Smooth muscle cell of trachea (primary cell): ENCODE measurements at places on chromosomes 2 and 18. TPM values are rescaled to one million over a fixed set of nuclear protein-coding genes. Genes with fewer than 3 reads are reported as not detected.

Gene IL36RN
- total RNA-seq = not detected in 2 replicates

Gene HOXD11
- total RNA-seq = not detected in 2 replicates

Gene MCFD2
- total RNA-seq = 129 and 157 TPM in 2 replicates

Gene NRBP1
- total RNA-seq = 98.9 and 122 TPM in 2 replicates

Gene SIX3
- total RNA-seq = not detected in 2 replicates

Gene GLI2
- total RNA-seq = 3.2 and 13.1 TPM in 2 replicates

Gene DCDC2C
- not detected in 2 replicates for total RNA-seq

Gene ELOA2
- not detected in 2 replicates for total RNA-seq

Gene SIX2
- total RNA-seq = 0.17 TPM in 1 of 2 replicates, not detected in the other

Gene PLEKHH2
- total RNA-seq = 2.5 and 5.7 TPM in 2 replicates

Gene VSNL1
- total RNA-seq = 0.29 and 0.99 TPM in 2 replicates

Gene COLEC11
- 0.44 TPM in 1 of 2 replicates, not detected in the other for total RNA-seq

Gene INHBB
- not detected in 2 replicates for total RNA-seq

Gene CFAP53
- total RNA-seq = 0.44 and 0.83 TPM in 2 replicates

Gene PCARE
- total RNA-seq = not detected in 2 replicates

Gene LOXHD1
- total RNA-seq = not detected in 2 replicates

Gene GREB1L
- total RNA-seq = 0.15 TPM in 1 of 2 replicates, not detected in the other

Gene ZNF385B
- not detected in 2 replicates for total RNA-seq

Gene CFC1
- not detected in 2 replicates for total RNA-seq

Gene ESPNL
- 2.3 and 9.8 TPM in 2 replicates for total RNA-seq

Gene SPEG
- 11.3 and 21.7 TPM in 2 replicates for total RNA-seq

Gene PLCD4
- 9.1 and 11.8 TPM in 2 replicates for total RNA-seq

Gene SLC1A4
- total RNA-seq = 2.0 and 8.3 TPM in 2 replicates

Gene DHRS9
- total RNA-seq = not detected in 2 replicates

Gene GTF2A1L
- total RNA-seq = 0.66 and 0.87 TPM in 2 replicates

Gene CHRNA1
- not detected in 2 replicates for total RNA-seq

Gene MOGAT1
- total RNA-seq = not detected in 2 replicates

Gene SERPINB13
- not detected in 2 replicates for total RNA-seq

Gene CTNNA2
- under 0.01 TPM in 1 of 2 replicates, not detected in the other for total RNA-seq

Gene DYSF
- total RNA-seq = 0.15 and 0.17 TPM in 2 replicates

Gene SPR
- 20.5 and 32.6 TPM in 2 replicates for total RNA-seq

Gene DNAH7
- 0.66 and 2.3 TPM in 2 replicates for total RNA-seq

Gene PLB1
- total RNA-seq = 2.0 and 3.8 TPM in 2 replicates

Gene TSGA10
- total RNA-seq = 2.0 and 7.6 TPM in 2 replicates

Gene FAP
- 112 and 143 TPM in 2 replicates for total RNA-seq

Gene GPR55
- not detected in 2 replicates for total RNA-seq

Gene SMYD5
- total RNA-seq = 27.1 and 31.0 TPM in 2 replicates

Gene GREB1
- total RNA-seq = 0.44 and 2.2 TPM in 2 replicates

Gene COL3A1
- 2,358 and 3,379 TPM in 2 replicates for total RNA-seq

Gene HTR2B
- total RNA-seq = 9.8 and 15.3 TPM in 2 replicates

Gene ST6GAL2
- under 0.01 TPM in 2 replicates for total RNA-seq

Gene BUB1
- 5.0 and 65.7 TPM in 2 replicates for total RNA-seq

Gene STK36
- 37.2 and 46.1 TPM in 2 replicates for total RNA-seq

Gene RNF152
- total RNA-seq = 9.2 and 14.7 TPM in 2 replicates
